ENCODE measurements at places on chromosomes 4 and X.

DNA sequence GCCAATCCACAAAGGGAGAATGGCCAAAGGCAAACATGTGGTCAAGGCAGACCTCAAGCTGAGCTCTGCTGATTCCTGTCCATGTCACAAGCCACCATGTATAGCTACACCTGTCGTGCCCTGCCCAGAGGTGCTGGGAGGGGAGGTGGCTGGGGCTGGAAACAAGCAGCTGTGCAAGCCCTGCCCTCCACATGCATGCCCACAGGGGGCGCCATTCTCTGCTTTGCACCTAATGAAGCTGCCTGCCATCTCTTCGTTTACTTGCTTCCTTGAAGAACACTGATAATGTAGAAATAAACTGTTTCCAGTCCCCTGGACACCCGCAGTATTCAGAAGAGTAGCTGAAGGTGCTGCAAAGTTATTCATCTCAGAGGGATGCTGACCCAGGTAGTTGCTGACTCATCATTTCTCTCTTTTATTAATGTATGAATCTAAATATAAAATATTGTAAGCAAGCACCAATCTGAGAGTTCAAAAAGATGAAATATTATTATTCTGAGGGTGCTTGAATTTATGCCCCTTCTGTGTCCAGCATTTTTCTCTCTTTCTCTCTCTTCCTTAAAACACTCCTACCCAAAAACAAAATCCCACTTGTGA is 278.6 kb downstream of the ADGRA3 start:
- no peak for DNase-seq

GRCh38 chrX:64186974-64187761 is 18.3 kb downstream of the AMER1 start:
- no peak for DNase-seq

- no peak for DNase-seq
These were observed 4.3 kb downstream of the ASB11 start for GRCh38 chrX:15311119-15311518.

GRCh38 chr4:35725131-35725530 is 519.2 kb downstream of the ARAP2 start:
- no peak for DNase-seq

DNA sequence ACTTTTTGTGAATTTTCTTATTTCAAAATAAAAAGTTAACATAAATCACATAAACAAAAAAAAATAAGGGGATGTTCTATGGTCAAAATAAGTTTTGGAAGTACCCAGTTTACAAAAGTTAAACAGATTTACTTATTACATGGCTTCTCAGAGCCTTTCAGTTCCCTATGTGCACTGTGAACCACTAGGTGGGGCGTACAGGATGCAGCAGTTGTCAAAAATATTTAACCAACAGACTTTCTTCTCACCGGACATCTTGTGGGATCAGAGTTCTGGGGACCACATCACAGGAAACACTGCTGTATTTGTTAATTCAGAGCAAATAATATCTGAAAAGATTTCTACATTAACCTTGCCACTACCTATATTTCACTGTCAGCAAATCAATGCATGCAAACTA is 74.1 kb downstream of the SMARCA1 start:
- no peak for DNase-seq

DNA sequence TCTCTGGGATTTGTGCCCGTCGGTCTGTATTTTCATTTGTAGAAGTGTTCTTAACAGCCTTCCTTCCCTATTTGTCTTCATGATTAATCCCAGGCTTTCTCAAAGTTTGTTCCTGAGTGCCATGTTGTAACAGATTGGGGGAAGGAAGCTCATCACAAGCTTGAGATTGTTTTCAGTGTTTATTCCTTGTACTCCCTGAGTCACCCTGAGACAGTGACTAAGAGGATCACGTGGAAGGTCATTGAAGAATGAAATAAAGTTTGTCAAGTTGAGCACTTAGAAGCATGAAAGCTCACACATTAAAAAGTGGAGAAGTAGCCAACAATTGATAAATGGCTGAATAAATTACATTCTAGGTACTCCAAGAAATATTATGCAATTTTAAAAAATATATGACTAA is 153.5 kb upstream of the FAM241A start:
- DNase-seq = no peak

GRCh38 chr4:82517043-82517442 is 44.7 kb downstream of the TMEM150C start:
- no peak for DNase-seq

- DNase-seq = peak; percentile 73
These were observed 57.6 kb downstream of the N4BP2 start for GRCh38 chr4:40114206-40114605.

- DNase-seq = no peak
These were observed 22.1 kb downstream of the PIR start for GRCh38 chrX:15471028-15471427.

GRCh38 chrX:42050345-42050744 is 127.0 kb upstream of the CASK start:
- DNase-seq = no peak

DNA sequence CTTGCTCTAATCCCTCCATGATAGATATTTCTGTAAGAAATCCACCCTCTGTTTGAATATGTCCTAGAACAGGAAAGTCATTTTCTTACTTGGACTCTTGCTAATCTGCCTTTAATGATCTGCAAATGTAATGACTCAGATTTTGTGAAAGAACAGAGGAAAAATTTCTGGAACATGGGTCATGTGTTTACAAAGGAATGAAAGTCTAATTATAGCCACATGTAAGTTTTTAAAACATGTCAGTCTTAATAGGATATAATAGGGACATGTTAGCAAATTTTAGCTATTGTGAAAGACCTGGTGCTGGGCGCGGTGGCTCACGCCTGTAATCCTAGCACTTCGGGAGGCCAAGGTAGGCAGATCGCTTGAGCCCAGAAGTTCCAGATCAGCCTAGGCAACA is 47.6 kb downstream of the GRK4 start:
- DNase-seq = no peak

DNA sequence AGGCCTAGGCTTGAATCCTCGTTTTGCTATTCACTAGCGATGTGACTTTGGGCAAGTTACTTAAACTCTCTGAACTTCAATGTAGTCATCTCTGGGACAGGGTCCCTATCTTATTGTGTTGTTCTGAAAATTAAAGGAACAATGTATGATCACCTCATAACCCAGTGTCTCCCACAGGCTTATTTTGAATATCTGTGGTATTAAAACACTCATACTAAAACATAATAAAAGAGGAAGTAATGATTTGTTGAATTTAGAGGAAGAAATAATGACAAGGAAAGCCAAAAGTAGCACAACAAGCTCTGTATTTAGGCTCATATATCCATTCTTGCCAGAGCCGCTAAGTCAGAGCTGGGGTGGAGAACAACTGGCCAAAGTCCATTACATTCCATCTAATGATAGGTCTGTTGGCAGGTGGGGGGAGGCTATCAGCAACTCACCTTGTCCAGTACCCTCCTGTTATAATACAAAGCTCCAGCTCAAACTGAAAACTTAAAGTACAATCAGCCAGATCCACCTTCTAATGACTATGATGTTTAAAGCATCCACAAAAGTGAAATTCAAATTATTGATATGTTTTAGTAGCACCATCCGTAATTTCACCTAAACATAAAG is 64.5 kb upstream of the LSM6 start:
- no peak for DNase-seq
